ENCODE measurements at places on chromosomes 11 and 22.

- DNase-seq = no peak
- H3K4me1 ChIP-seq = no peaks in the 10 kb centered on the region
- H3K27me3 ChIP-seq = peaks cover 15% of the 10 kb centered on the region
Measured at GRCh38 chr11:107651672-107652071, 60.2 kb downstream of the SLN start.

DNA sequence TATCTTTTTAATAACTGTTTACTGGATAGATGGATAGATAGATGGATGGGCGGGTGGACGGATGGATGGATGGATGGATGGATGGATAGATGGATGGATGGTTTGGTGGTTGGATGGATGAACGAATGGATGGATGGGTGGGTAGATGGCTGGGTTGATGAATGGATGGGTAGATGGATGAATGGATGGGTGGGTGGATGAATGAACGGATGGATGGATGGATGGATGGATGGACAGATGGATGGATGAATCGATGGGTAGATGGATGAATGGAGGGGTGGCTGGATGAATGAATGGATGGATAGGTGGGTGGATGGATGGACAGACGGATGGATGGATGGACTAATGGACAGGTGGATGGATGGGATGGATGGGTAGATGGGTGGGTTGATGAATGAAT is 13.8 kb upstream of the SLC22A12 start:
- H3K36me3 ChIP-seq = no peaks in the 10 kb centered on the region
- peaks cover 18% of the 10 kb centered on the region for H3K27me3 ChIP-seq
- H3K4me1 ChIP-seq = no peaks in the 10 kb centered on the region
- no peak for DNase-seq
- no peak overlapping the region for H3K27ac ChIP-seq

DNA sequence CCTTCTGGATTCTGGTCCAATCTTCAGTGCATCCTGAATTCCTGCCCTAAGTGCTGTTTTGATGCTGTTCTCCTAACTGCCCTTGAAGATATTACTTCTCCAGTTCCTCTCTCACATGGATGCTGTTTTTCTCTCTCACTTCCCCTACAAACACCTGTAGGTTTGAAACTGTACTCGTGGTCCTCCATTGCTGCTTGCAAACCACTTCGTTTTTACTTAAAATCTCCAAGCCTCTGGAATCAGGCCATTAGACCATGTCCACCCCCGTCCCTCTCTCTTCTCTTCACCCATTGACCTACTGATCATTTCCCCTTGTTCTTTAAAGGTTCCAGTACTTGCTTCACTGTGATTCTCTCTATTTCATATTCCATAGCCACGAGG is 988.1 kb downstream of the NTM start:
- H3K27ac ChIP-seq = no peak overlapping the region
- H3K4me3 ChIP-seq = no peak overlapping the region
- no peak for DNase-seq
- no peaks in the 10 kb centered on the region for H3K36me3 ChIP-seq
- H3K27me3 ChIP-seq = no peaks in the 10 kb centered on the region

GRCh38 chr22:48309115-48309705 is 1518.5 kb downstream of the BRD1 start:
- H3K36me3 ChIP-seq = no peaks in the 10 kb centered on the region
- no peak overlapping the region for H3K27ac ChIP-seq
- H3K4me1 ChIP-seq = no peaks in the 10 kb centered on the region
- H3K4me3 ChIP-seq = no peak overlapping the region
- no peak for DNase-seq

DNA sequence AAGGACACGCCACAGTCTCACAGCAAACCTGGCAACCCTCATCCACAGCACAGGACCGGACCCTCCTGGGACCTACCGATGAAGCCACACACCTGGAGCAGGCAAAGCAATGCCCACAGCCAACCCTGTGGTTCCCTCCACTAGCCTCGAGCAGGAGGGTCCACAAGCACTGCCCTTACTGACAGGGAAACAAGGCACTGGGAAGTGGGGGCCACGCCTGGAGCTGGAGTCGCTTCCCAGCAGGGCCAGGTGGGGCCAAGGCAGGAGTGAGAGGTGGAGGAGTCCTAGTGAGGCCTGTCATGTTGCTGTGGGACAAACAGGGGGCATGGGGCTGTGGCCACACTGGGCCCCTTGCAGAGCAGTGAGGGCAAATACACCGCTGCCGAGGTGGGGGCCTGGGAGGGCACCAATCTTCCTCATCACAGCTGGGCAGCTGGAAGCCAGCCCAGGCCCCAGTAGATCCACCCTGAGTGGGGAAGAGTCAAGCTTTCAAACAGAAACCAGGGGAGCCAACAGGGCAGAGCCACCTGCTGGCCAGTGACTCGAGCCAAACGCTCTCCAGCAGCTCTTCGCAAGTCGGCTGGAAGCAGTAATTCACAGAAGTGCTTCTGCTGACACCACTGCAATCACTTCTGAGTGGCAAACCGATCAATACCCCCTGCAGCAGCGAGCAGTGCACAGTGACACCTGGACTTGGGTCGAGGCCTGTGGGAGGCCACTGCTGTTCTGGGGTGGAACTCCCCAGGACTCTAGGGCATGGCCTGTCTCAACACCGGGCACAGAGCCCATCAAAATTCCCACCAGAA is 13.7 kb downstream of the SULT4A1 start:
- H3K4me1 ChIP-seq = no peaks in the 10 kb centered on the region
- no peaks in the 10 kb centered on the region for H3K36me3 ChIP-seq
- no peak for DNase-seq
- peaks cover 19% of the 10 kb centered on the region for H3K27me3 ChIP-seq
- no peak overlapping the region for H3K27ac ChIP-seq

GRCh38 chr11:115578275-115578674 is 74.1 kb upstream of the CADM1 start:
- no peak for DNase-seq
- no peaks in the 10 kb centered on the region for H3K4me1 ChIP-seq
- no peak overlapping the region for H3K4me3 ChIP-seq
- peaks cover 1% of the 10 kb centered on the region for H3K36me3 ChIP-seq
- peaks cover 10% of the 10 kb centered on the region for H3K27me3 ChIP-seq
- H3K27ac ChIP-seq = no peak overlapping the region

- no peak for DNase-seq
- H3K27me3 ChIP-seq = no peaks in the 10 kb centered on the region
- H3K4me1 ChIP-seq = peaks cover 4% of the 10 kb centered on the region
- H3K36me3 ChIP-seq = peaks cover 4% of the 10 kb centered on the region
- no peak overlapping the region for H3K4me3 ChIP-seq
- H3K27ac ChIP-seq = no peak overlapping the region
Measured at GRCh38 chr22:48607901-48608662, 1219.6 kb downstream of the BRD1 start.

DNA sequence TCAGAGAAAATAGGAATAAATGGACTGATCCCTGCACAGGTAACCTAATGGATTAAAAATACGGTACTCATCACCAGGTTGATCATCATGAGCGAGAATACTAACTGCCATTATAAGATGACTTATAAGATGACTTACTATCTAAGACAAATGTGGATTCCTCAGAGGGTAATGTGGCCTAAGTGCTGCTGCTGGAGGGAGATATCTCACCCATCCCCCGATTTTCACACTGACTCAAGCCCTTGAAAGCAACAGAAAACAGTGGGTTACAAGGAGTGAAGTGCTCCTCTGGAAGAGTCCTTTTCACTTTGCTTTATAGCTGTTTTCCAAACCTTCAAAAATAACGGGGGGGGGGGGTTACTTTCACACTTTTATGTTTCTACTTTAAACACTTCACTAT is 920 bp downstream of the TMEM218 start:
- H3K36me3 ChIP-seq = peaks cover 3% of the 10 kb centered on the region
- H3K4me3 ChIP-seq = peak overlapping the region; percentile 25
- DNase-seq = no peak

DNA sequence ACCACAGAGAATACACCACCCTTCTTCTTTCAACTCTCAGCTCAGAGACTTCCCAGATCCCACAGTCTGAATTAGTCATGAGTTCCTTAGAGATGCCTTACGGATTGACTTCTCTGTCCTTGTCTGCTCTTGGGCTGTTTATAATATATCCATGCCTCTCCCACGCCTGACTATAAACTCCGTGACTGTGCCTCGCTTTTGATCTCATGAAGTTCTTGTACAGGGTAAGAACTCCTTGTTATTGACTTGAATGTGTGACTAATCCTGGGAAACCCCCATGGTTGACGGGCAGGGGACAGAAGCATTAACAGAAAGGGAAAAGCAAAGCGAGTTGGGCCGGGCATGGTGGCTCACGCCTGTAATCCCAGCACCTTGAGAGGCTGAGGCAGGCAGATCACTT is 62.4 kb upstream of the POU2AF1 start:
- H3K4me3 ChIP-seq = no peak overlapping the region
- DNase-seq = no peak
- no peaks in the 10 kb centered on the region for H3K36me3 ChIP-seq
- peaks cover 42% of the 10 kb centered on the region for H3K4me1 ChIP-seq
- H3K27ac ChIP-seq = no peak overlapping the region
- peaks cover 4% of the 10 kb centered on the region for H3K27me3 ChIP-seq

DNA sequence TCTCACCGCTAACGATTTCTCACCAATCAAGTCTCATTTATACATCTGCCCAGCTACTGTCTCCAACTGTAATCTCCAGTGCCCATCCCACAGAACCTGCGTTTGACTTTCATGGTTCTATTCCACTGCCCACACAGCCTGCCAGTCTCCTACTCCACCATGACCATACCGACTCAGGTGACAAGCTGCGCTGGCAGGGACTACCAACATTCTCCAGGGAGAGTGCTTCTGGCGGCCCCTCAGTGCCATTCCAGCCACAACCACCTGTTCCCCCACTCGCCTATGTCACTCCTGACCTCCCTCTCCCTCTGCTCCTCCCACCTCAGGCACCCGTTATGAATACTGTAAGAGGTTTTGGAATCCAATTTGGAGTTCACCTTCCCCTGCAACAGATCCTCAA is 108.5 kb upstream of the BID start:
- H3K4me3 ChIP-seq = no peak overlapping the region
- H3K27me3 ChIP-seq = no peaks in the 10 kb centered on the region
- no peak for DNase-seq
- no peak overlapping the region for H3K27ac ChIP-seq
- H3K36me3 ChIP-seq = peaks cover 45% of the 10 kb centered on the region

DNA sequence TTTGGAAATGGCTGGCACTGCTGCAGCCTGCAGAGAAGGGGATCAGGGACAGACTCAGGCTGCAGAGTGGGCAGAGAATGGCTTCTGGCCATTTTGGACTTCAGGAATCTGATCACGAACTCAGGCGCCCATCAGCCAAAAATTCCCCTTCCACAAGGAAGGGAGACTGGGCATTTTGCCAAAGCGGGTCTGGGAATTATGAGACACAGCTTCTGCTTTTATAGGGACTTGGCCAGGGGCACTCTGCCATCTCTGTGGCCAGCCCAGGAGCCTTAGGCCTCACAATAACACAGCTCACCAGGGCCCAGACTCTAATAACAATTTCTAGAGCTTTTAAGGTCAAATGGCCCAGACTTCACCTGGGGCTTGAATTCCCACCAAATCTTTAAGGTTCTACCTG is 74.7 kb downstream of the CHST1 start:
- H3K27ac ChIP-seq = no peak overlapping the region
- H3K4me1 ChIP-seq = no peaks in the 10 kb centered on the region
- no peaks in the 10 kb centered on the region for H3K36me3 ChIP-seq
- H3K27me3 ChIP-seq = peaks cover 11% of the 10 kb centered on the region
- DNase-seq = no peak

DNA sequence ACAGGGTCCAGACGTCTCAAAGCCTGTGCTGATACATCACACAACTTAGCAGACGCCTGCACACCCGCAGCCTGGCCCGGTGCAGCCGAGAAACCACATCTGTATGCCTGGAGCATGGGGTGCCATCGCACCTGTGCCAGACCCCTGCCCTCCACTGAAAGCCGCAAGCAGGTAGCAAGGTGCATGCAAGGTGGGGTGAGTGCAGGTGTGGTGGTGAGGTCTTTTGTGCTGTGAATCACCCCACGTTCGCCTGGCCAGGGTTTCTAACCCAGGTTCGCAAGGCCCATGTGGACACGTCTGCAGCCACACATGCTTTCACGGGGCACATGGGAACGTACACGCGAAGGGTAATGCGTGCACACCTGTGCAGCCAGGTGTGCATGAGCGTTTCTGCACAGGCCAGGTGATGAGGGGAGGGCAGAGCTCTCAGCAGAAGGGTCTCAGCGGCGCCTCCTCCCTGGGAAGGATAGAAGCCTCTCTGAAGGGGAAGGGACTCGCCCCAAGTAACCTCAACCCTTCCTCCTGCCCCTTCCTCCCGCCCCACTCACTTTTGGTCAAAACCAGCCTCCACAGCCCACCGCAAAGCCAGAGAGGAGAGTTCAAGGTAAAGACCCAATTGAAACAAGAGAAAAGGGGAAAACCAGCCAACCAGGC is 19.5 kb downstream of the CBX7 start:
- DNase-seq = no peak
- no peaks in the 10 kb centered on the region for H3K27me3 ChIP-seq
- H3K4me1 ChIP-seq = peaks cover 17% of the 10 kb centered on the region
- no peak overlapping the region for H3K27ac ChIP-seq

DNA sequence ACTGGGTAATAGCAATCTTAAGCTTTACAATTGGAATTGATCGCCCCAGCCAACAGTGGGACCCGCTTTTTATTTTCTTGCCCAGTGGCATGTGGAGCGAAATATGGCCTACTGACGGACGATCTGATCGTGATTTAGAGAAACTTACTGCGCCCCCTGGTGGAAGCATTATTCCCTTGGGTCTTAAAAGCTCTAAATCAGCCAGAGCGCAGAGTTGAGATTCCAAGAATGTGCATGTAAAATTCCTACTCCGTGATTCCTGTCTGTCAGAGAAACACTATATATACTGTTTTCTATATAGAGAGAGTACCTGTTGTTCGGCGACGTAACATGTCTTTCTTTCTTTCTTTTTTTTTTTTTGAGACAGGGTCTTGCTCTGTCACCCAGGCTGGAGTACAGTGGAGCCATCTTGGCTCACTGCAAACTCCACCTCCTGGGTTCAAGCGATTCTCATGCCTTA is 3.7 kb upstream of the DPF2 start:
- peak overlapping the region; percentile 65 for H3K4me3 ChIP-seq
- peaks cover 2% of the 10 kb centered on the region for H3K27me3 ChIP-seq
- H3K27ac ChIP-seq = peak overlapping the region; percentile 64
- peaks cover 2% of the 10 kb centered on the region for H3K36me3 ChIP-seq
- peak; percentile 86 for DNase-seq

- DNase-seq = no peak
- H3K4me1 ChIP-seq = no peaks in the 10 kb centered on the region
- H3K4me3 ChIP-seq = no peak overlapping the region
- no peaks in the 10 kb centered on the region for H3K36me3 ChIP-seq
Measured at GRCh38 chr11:130721736-130722135, 194.5 kb downstream of the SNX19 start.

GRCh38 chr11:46270684-46271083 is 6.8 kb upstream of the CREB3L1 start:
- no peak overlapping the region for H3K27ac ChIP-seq
- H3K4me1 ChIP-seq = no peaks in the 10 kb centered on the region
- H3K4me3 ChIP-seq = no peak overlapping the region
- DNase-seq = no peak
- peaks cover 6% of the 10 kb centered on the region for H3K27me3 ChIP-seq
- H3K36me3 ChIP-seq = no peaks in the 10 kb centered on the region

DNA sequence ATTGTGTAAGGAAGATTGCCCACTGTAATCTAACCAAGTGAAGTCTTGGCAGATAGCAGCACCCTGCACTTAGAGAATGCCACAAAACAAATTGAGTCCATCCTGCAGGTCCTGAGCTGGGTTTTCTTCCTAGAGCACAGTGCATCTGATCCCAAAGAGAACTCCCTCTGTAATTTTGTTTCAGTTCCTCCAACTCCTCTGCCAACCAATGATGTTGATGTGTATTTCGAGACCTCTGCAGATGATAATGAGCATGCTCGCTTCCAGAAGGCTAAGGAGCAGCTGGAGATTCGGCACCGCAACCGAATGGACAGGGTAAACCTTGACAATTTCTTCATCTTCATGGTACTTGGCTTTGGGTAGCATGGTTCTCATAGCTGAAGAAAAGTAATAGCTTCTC is 33.1 kb upstream of the ST14 start:
- H3K36me3 ChIP-seq = peaks cover 12% of the 10 kb centered on the region
- peaks cover 10% of the 10 kb centered on the region for H3K4me1 ChIP-seq
- no peak for DNase-seq
- no peak overlapping the region for H3K27ac ChIP-seq
- H3K27me3 ChIP-seq = no peaks in the 10 kb centered on the region

All from memory B cell (primary cell).